Right forelimb (tissue), 1 donor: ENCODE measurements at places on chromosomes 3 and 15.
A peak's percentile ranks its signal among the peaks of the same experiment; 100 is the strongest.

DNA sequence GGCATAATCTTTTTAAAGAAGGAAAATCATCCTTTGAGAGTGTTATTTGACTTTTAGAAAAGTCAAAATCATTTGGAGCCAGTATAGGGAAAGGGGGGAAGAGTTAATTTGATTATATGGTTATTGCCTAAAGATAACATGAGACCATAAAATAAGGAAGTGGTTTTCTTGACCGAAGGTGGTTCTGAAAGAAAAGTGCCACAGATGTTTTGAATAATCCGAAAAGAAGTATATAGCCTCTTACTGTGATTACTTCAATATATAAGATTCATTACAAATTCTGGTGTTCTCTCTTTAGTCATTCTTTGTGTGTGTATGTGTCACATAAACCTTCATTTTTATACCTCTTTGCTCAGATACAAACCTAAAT, 1.1 kb downstream of the DNAJB11 start:
- DNase-seq: no peak

DNA sequence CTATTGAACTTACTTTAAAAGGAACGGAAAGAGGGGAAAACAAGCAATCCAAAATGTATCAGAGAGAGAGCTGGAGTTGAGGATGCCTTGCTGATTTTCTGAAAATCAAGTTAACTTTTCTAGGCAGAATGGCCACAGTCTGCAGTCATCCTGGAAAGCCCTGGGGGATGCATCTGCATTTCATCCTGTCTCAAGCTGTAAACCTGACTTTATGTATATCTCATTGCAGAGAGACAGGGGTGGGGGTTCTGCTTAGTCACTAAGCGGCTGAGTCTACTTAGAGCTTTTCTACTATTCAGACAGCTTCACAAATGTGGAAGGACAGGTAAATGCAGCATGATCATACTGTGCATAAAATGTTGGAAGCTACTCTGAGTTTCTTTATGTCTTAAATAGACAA, 41.4 kb downstream of the MRPS25 start:
- DNase-seq: no peak

- no peak for DNase-seq
These were observed 64.5 kb downstream of the CGNL1 start for GRCh38 chr15:57440799-57441198.

GRCh38 chr3:127822682-127823425, 539 bp upstream of the MGLL start:
- peak; percentile 78 for DNase-seq

DNA sequence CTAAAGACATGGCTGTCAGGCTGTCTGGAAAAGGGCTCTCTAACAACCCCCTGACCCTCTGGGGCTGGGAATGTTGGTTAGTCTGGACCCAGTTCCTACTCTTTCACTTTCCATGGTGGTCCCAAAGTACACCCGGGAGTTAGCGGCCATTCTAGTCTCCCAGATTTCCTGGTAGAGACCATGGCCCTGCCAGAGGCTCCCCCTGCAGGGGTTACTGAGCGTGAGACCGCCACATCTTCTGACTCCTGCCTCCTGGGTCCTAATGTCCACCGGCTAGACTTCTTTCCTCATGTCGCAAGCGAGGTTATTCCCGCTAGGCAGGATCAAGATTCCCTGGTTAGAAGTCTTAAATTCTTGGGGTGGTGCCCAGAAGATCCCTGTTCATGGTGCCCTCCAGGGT, 540.0 kb upstream of the ROBO1 start:
- DNase-seq: no peak

DNA sequence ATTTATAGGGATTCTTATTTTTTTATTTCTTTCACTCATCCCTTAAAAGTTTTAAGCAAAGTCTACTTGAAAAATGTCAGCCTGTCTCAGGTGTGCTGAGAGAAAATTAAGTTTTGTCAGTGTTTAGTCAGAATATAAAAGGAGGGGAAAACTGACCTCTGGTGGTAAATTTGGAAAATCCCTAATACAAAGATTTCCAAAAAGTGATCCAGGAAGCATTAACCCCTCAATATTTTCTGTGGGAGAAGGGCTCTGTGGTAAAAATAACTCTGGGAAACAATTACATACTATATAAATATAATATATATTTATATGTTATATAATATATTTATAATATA, 41.0 kb upstream of the FRMD4B start:
- no peak for DNase-seq

DNA sequence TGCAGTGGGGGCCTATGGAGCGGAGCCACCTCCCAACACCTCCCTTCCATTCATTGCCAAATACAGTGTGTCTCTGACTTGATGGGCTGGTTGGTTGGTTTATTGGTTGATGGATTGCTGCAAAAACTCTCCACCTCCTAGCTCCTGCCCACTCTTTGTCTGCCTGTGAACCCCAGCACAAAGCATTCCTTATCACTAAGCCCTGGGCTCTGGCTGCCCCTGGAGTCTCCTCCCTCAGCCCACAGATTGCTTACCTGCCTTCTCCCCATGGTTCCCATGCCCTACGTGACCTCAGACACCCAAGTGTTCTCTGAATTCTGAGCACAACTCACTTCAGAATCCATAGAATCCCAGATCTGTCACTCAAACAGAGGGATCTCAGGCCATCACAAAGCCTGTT, 139.1 kb upstream of the TPM1 start:
- no peak for DNase-seq

GRCh38 chr3:21662403-21662802, 88.6 kb downstream of the ZNF385D start:
- DNase-seq: no peak

DNA sequence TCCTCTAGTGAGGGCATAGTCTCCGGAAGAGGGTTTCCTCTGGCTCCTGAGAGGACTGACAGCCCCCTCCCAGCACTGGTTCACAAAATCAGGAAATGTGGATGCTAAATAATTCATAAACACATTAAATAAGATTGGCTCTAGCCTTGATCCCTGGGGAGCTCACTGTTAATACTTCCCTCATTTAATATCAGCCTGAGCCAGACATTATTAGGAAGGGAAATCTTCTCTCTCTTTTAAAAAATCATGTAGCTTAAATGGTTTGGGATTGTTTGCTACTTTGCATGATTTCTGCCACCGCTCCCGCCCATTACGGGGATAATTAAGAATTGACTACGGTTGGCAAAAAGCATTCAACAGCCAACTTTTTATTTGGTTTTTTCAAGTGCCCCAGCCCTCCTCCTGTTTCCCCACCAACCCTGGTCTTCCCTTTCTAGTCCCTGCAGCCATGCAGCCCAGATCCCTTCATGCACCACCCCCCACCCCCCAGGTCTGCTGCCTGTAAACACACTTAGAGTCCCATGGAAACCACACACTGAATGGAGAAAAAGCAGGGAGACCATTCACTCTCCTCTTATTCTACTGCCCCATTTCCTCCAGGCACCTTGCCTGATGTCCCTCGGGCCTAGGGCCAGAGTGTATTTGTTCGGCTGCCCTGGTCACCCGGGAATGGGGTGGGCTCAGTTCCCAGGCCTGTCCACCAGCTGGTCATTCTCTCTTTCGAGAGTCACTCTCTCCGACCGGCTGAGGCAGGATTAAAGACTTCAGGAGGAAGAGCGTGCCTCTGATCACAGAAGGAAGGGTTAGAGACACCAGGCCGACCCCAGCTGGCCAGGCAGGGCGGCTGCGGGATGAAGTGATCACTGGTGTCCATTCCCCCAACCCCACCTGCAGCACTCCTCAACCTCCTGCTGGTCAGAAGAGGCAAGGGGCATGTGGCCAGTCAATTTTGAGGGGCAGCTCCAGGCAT, 45.1 kb downstream of the SEMA5B start:
- no peak for DNase-seq

DNA sequence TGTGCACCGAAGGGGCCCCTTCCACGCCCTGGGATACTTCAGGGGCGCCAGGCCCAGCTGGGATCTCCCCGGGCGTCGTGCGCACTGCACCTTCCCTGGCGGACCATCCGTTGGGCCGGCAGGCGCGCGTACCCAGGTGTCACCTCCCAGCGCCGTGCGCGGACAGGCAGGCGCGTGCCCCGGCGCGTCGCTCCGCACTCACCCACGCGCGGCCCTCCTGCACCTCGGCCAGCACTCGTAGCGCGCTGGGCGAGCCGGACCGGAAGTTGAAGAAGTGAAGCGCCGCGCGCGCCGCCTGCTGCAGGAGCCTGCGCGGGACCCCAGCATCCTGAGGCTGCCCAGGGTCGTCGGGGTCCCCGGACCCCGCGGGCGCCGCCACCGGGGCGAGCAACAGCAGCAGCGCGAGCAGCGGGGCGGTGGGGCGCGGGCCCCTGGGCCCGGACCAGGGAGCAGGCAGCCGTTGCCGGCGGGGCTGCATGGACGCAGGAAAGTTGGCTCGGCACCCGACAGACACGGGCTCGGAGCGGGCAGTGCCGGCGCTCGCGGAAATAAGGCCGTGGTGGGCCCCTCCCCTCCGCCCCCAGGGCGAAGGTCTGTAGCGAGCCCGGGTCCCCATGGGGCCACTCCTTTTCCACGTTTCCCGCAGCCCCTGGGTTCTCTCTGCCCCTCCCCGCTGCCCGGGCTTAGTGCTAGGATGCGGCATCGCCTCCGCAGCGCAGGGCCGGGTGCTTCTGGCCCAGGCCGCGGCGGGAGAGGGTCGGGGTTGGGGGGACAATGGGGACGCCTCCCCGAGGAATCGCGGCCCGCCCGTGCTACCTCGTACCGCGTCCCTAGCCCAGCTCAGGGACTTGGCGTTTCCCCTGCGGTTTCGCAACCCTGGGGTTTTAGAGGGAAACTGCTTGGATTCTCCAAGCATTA, at the start of gene RARRES1:
Gene RARRES1, minus strand, starts transcription at position 520 of the 918 bp plus-strand sequence. Its CDS starts 42 bp downstream, at position 478.
- DNase-seq: peak; percentile 81

DNA sequence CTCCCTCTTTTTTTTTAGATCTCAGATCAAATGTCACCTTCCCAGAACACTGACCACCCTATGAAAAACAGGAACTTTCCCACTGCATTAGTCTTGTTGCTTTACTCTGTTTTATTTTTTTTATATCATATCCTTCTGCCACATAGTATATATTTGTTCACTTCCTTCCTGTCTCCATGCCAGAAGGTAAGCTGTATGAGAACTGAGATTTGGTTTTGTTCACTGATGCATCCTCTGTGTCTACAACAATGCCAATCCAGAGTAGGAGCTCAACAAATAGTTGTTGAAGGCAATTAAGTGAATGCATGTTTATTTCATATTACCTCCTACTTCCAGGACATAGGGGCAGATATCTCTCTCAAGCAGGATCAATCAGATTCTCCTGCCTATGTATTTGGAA, 114.4 kb downstream of the TPRG1 start:
- no peak for DNase-seq

GRCh38 chr3:72375237-72376076, 472.8 kb downstream of the SHQ1 start:
- no peak for DNase-seq

DNA sequence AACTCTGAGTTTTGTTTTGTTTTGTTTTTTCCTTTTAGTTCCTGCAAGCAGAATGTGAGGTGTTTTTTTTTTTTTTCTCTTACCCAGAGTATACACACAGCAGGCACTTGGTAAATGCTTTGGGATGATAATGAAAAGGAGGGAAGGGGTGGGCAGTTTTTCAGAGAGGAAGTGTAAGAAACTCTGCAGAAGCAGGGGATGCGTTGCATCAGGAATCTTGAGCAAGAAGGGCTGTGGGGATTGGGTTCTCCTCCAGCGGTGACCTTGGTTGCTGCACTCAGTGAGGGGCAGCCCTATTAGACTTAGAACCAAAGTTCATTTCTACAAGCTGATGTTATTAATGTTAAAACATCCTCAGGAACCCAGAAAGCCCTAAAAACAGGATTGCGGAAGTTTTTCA, 32.2 kb upstream of the TMEM158 start:
- DNase-seq: no peak

DNA sequence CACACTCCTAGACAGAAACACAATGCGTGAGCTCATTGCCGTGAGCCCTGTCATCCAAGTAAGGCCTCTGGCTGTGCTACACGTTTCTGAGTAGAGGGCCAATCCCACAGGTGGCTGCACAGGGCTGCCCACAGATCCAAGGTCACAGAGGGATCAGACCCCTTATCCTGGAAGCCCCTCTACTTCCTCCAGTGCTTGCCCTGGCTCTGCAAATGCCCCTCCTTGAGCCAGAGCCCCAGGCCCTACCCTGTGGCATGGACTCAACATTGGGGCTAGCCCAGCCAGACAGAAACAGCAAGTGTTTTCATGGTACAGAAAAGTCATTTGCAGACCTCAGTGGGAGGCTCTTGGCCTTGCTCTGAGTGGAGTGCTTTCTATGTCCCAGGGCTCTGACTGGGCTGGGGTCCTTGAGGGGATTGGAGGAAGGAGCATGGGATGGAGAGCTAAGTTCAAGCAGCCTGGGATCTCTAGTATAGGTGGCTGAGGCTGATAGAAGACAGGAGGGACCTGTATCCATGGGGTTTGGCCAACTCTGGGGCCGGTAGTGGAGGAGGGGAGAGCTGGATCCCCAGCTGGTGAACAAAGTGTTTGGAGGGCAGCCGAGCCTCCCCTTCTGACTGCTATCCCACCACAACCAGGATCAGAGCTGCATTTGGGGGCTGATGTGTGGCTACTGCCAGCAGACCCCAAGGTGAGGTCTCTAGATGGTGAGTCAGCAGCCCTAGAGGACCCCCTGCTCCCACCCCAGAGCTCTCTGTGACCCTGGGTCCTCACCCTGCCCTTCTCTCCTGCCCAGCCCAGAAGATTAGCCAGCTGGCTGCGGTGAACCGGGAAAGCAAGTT, 38.7 kb downstream of the GOLGA6A start:
- peak; percentile 32 for DNase-seq
